ENCODE measurements at places on chromosomes 11 and 22. TPM values are rescaled to one million over a fixed set of nuclear protein-coding genes. Genes with fewer than 3 reads are reported as not detected.
A peak's percentile ranks its signal among the peaks of the same experiment; 100 is the strongest.

The TP53AIP1 gene
- not detected for total RNA-seq

GRCh38 chr11:129639300-129639699 is 176.3 kb upstream of the TMEM45B start:
- peak; percentile 98 for DNase-seq

The SULT4A1 gene
- 0.26 TPM for total RNA-seq

The TMEM191B gene
- total RNA-seq = 0.10 TPM

DNA sequence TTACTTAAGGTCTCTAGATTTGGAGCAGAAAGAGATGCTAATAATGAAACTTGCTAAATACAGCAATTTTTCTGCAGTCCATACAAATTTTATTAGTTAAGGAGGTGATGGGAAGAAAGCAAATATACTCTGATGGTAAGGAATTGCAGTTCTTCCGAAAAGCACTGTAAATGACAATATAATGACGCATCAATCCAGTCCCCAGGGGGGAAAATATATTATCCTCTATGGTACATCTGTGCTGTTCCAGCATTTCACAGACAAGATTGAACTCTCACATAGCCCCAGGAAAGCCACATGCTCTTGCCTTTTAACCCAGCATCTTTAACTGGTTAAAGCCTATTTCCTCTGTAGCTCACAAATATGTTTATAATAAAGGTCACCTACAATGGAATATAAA is 416.6 kb upstream of the CCDC90B start:
- no peak for DNase-seq

GRCh38 chr11:78630561-78631303 is 56.1 kb upstream of the NARS2 start:
- DNase-seq = peak; percentile 13

- no peak for DNase-seq
These were observed 8.9 kb downstream of the TAF1D start for GRCh38 chr11:93732237-93732892.

DNA sequence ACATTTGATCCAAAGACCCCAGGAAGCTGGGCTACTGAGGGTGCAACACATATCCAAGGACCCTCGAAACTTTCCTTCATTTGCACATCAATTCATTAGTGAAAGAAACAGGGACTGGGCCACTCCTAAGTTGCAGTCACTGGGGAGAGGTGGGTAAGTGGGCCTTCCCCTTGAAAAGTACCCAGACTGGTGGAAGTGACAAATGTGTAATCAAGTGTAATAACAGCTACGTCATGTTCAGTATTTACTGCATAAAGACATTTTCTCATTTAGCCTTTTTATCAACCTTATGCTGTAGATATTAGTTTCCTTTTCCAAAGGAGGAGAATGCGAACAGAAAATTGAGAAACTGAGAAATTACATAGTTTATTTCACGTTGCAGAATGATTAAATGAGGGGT is 101.9 kb upstream of the OLFML1 start:
- DNase-seq = no peak

The MPZL2 gene
- total RNA-seq = 2.6 TPM

GRCh38 chr11:111947143-111947542 is 10.0 kb downstream of the DIXDC1 start:
- DNase-seq = no peak

DNA sequence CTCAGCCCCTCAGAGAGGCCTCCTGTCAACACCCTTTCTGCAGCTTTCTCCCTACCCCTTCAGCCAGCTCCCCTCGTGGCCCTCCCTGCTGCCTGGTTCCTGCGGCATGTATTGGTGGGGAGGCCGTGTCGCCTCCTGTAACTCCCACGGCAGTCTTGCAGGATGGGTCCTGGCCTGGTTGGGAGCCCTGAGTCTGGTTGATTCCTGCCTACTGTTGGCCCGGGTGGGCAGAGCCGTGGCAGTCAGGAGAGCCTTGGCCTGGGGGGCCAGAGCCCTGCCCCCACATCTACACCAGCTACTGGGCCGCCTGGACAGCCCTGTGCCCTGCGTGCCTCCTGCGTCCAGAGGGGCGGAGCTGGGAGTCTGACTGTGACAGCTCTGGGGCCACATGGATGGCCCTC is 30.3 kb upstream of the GRAMD4 start:
- no peak for DNase-seq

DNA sequence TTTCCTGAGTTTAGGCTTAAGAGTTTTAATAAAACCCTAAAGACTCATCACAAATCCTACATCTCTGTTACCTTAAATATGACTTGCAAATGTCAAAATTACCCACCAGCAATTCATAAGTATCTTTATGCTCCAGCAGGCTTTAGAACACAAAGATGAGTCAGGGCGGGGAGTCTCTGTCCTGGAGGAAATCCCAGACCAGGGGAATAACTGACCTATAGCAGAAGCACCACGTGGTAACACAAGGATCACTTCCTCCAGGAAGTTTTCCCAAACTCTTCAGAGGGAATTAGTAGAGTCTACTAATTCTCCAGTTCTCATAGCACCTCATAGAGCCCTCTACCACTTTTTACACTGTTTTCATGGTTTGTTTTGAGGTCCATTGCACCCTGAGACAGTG is 217.0 kb downstream of the NAV2 start:
- peak; percentile 28 for DNase-seq

GRCh38 chr22:18133452-18133851 is 16.5 kb upstream of the USP18 start:
- no peak for DNase-seq

GRCh38 chr11:119700536-119701346 is 28.3 kb downstream of the NECTIN1 start:
- no peak for DNase-seq

DNA sequence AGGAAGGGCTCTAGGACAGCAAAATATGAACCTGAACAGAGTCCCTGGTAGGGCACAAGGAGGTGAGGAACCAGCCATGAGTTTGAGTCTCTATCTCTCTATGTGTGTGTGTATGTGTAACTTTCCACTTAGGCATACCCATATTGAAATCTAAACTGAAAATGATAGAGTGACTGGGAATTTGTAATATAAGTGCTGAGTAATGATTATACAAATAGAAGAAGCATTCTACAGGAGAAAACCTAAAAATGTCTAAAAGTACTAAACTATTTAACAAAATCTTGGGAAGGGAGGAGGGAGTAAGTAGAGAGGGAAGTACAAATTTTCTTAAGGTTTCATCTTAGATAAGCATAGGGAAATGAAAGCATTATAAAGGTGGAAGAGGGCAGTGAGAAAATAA is 97.1 kb upstream of the ZC3H12C start:
- DNase-seq = no peak

DNA sequence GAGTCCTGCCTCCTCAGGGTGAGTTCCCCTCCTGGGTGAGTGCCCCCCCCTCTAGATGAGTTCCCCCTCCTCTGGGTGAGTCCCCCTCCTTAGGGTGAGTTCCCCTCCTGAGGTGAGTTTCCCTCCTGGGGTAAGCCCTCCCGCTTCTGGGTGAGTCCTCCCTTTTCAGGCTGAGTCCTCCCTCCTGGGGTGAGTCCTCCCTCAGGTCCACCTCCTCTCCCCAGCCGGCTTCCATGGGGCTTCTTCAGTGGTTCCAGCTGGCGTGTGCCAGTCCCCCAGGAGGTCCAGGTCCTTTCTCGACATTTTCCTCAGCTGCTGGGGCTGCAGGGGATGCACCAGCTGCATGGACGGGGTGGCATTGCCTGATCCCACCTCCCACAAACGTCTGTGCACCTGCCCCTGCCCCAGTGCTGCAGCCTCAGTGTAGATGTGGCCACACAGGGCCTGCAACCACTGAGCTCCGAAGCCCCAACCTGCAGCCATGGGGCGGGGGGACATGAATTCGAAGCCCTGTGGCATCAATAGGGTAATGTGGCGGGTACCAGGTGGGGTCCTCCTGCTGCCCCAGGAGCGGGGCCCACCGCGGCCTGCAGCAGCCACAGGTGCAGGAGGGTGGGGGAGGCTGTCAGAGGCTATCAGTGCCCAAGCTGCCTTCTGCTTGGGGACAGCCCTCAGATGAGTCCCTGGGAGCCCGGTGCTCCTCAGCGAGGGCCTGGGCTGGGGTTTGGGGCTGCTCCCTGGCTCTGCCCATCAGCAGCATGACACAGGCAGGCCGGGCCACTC is 101.3 kb upstream of the FGF3 start:
- no peak for DNase-seq

The OR52N4 gene
- total RNA-seq = not detected

DNA sequence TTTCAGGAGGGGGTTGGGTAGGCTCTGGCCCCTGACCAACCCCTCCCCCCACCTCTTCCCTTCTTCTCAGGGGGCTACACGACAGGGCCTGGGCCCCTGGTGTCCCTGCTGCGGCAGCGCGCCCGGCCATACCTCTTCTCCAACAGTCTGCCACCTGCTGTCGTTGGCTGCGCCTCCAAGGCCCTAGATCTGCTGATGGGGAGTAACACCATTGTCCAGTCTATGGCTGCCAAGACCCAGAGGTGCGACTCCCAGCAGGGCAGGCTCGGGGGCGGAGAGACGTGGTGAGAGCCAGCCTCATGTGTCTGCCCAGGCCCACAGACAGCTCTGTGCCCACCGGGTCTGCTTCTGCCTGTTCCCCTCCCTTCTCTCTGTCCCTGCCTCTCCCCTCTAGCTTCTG is 7.6 kb upstream of the GALR3 start:
- no peak for DNase-seq

- peak; percentile 75 for DNase-seq
These were observed 150.3 kb upstream of the NCAM1 start for GRCh38 chr11:112810951-112811350.

DNA sequence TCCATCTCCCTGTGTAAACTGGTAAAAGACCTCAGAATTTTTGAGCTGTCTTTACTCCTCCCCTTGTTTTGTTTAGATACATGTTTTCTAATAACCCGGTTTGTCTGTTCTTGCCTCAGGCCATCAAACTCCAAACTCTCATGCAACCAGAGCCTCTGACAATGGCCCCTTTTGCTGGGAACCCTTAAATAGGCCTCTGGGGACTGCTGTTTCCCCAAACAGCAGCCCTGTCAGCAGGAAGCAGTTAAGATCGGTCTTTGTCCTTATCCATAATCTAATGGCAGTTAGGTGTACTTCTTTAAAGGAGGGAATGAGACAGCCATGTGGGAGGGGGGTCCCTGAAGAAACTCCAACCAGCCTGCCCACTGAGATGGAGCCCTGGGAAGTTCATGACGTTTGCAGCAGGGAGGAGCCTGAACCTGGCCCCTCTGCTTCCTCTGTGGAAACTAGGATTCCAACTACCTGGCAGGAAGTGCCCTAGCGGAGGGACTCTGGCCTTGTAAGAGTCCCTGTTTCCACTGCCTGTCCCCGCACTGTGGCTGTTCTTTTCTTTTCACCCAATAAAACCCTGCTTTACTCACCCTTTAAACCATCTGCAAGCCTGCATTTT is 1354.4 kb downstream of the LRRC4C start:
- no peak for DNase-seq

DNA sequence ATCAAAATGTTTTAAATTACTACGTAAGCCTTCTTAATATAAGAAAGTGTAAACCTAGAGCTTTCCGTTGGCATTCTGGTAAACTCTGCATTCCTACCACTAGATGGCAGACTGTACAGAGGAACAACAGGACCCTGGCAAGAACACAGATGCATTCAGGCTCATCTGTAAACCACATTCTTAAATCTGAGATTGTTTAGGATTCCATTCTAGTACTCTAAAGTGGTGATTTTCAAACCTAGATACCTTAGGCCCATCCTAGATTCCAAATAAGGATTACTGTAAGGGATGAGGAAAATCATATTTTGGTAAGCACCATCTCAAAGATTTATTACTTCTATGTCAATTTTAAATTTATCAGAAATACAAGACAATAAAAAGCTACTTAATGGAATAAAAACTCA is 26.9 kb downstream of the PICALM start:
- peak; percentile 84 for DNase-seq

DNA sequence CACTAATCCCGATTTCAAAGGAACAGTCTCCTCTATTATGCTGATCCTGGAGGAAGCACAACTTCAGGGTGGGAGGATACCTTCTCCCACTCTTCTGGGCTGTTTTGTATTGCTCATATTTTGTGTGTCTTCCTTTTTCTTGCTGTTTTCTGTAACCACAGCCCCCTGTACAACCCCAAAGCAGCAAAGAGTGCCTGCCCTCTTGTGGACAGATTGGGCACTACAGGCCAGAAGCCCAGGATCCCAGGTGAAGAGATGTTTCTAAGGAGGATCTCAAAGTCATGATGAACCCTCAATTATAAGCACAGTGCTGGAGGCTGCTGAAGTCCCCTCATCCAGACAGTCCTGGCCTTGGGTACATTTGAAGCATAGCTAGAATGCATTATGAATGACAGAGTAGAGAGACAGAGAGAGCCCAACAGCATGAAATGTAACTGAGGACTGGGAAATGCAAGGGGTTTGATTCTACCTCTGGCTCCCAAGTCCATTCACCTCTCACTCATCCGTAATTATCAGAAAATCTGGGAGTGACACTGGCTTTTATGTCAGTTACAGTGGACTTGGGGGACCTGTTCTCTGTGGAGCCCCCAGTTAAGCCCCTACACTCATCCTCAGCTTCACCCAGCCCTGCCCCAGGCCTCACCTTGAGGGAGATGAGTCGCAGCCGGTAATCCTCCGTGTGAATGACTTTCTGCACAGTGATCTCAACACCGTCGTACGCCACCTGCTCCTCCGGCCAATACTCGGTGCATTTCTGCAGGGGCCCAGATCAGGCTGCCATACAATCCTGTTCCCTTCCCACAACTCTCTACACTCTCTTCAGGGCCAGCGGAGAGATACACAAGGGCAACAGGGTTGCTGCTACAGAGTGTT is 6.2 kb upstream of the IGSF22 start:
- DNase-seq = peak; percentile 60

- no peak for DNase-seq
These were observed 30.9 kb downstream of the OR4D9 start for GRCh38 chr11:59542142-59542810.

- DNase-seq = no peak
These were observed 94.4 kb upstream of the ALX4 start for GRCh38 chr11:44404301-44404700.

DNA sequence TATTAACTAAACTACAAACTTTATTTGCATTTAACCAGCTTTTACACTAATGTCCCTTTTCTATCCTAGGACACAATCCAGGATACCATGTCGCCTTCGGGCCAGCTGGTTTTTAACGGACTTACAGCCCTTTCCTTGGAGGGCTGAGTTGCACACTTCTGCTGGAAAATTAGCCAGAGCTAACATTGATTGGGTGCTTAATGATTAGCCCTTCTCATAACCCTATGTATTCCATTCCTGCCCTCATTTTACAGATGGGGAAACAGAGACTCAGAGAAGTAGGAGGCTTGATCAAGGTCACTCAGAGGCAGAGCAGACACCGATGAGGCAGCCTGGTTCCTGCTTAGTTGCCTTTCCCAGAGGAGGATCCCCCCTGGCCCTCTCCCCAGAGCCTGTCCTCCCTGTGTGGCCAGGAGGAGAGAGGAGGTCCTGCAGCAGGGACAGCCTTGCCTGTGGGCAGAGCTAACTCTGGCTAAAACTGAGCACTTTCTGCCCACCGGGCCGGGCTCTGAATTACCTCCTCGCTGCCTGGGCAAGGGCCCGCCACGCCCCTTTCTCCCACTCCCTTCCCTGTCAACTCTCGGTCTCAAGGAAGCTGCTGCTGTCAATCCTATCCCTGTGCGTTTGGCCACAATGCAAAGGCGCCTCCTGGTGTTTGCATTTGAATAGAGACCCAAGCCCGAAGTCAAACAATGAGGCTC is 59.6 kb upstream of the PAX6 start:
- DNase-seq = peak; percentile 43

All from HT1080 (cell line).